Thymus (tissue), 14 donors: ENCODE measurements at places on chromosomes 3 and 15. TPM values are rescaled to one million over a fixed set of nuclear protein-coding genes. Genes with fewer than 3 reads are reported as not detected.

- no peak for DNase-seq
Observed at GRCh38 chr3:42814246-42814645, 5.0 kb downstream of the ACKR2 start.

GRCh38 chr3:132716372-132716771 is 5.8 kb downstream of the NPHP3 start:
- no peak for DNase-seq

SNTN gene
- not detected for total RNA-seq

TMC3 gene
- under 0.01 TPM for total RNA-seq

GRCh38 chr3:79651536-79652065 is 116.2 kb downstream of the ROBO1 start:
- DNase-seq = no peak

GRCh38 chr15:58865425-58865880 is 68.0 kb downstream of the SLTM start:
- DNase-seq = no peak

- DNase-seq = no peak
Observed at GRCh38 chr3:13954266-13954665, 74.4 kb upstream of the WNT7A start.

- DNase-seq = no peak
Observed at GRCh38 chr15:44246521-44247268, 41.8 kb upstream of the GOLM2 start.

DNA sequence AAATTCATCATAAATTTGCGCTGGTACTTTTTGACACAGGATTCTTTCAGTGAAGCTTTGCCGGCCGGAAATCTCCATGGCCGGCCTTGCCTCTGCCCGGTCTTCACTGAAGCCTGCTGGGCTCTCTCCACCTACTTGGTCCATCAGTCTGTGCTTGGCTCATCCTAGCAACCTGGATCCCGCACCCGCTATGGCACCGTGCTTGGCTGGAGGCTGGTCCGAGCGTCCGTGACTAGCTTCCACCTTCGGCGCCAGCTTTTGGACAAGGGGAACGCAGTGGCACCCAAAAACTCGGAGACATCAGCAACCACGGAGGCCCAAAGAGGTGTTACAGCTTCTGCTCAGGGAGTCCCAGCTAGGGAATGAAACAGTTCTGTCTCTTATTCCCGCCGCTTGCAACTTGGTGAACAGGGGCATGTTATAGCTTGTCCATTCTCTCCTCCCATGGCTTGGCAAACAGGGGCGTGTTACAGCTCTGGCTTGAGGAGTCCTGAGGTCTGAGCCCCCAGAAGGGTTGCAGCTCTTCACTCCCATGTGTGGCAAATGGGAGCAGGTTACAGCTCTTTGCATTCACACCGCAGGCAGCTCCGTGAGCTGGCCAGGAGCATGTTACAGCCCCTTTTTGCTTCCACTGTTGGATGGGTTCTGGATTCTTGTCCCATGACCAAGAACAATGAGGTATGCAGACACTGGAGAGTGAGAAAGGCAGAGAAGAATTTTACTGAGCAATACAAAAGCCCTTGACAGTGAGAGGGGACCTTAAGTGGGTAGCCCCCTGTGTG is 204.2 kb downstream of the DIPK2A start:
- DNase-seq = no peak

DNA sequence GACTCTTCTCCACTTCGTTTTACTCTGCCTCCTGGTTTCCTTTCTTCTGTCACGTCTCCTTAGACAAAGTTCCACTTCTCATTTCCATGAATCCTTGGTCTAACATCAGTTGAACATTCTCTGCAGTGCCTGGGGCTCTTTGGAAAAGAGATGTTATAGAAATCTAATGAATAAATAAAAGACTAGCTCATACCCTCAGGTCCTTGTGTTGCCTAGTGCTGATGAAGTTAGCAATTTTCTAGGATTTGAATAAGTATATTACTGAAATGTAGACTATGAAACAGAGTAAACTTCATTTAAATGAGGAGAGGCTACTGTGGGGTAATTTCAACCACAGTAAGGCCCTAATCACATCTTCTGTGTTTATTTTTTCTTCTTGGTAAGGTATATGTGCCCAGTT is 146.9 kb upstream of the CADPS start:
- DNase-seq = no peak

- DNase-seq = no peak
Observed at GRCh38 chr3:158452334-158452733, 118.7 kb upstream of the MLF1 start.

GRCh38 chr3:29544701-29545363 is 264.0 kb downstream of the RBMS3 start:
- DNase-seq = no peak

DNA sequence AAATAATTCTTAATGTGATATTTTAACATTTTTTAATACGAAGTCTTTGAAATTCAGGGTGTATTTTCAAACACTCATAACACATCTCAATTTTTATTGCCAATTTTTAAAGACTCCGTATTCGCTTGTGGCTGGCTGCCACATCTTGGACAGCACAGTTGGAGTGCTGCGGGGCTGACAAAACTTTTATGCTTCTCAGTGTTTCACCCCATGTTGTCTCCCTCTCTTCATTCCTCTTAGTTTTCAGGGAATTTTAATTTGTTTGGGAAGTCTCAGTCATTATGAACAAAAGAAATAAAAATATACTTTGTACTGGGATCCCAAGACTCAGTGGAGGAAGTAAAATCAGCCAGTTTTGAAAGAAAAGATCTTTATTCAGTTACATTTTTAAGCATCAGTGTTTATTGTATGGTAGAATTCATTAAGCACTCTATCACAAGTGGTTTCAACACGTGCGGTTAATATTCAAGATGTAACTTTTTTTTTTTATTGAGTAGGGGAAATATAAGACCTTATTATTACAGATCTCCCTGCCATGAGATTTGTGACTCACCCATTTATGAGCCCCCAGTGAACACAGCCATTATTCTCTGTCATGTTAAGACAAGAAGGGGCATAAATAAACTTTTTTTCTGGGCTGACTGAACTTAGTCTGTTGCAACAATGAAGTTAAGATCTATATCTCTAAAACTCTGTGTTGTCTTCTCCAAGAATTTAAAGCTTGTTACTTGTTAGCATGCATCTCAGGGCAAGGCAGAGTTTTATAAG is 26.8 kb downstream of the KAT2B start:
- DNase-seq = no peak

ALDH1A2 gene
- 17.8 TPM for total RNA-seq

GALNT15 gene
- 2.6 TPM for total RNA-seq

TMEM45A gene
- total RNA-seq = 2.6 TPM

DNA sequence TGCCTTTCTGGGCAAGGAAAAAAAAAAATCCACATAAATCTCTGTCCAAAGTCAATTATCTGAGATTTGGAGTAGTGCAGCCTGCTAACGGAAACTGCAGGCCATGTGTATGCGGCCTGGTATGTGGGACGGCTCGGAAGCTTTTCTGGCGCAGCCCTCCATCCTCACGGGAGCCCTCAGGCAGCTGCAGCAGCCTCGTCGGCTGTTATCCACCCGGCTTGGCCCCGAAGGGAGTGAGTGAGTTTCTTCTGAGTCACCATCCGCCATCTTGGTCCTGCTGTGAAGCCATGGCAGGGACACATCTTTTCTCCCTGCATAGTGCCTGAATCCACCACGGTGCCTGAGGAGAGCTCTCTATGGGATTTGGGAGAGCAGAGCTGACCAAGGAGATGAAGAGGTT is 62.8 kb downstream of the POLR2M start:
- no peak for DNase-seq

DNA sequence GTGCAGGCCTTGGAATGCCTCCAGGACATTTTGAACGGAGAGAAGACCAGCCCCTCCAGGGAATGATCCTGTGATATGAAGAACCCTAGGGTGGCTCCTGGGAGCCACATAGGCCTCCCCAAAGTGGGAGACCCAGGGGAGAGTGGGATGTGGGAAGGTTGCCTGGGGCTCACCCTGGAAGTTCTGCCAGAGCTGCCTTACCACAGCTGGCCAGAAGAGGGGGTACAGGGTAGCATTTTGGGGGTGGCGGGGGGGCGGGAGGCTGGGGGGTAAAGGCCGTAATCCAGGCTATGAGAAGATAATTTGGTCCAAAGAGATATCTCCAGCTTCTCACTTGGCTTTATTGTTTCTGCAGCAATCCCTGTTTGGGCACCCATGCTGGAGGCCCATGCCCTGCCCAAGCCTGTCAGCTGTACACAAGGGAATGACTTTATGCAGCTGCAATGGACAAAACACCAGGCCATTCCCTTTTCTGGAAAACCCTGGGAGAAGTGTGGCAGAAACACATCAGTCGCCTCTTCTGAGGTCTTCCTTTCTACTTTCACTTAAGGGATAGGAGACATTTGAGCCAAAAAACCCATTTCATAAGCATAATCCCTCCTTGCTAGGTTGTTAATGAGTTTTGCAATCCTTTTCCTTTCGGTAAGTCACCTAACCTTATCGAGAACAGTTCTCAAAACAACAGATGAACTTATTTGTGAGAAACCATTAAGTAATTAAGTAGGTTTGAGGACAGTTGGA is 11.0 kb upstream of the MUSTN1 start:
- no peak for DNase-seq

DNA sequence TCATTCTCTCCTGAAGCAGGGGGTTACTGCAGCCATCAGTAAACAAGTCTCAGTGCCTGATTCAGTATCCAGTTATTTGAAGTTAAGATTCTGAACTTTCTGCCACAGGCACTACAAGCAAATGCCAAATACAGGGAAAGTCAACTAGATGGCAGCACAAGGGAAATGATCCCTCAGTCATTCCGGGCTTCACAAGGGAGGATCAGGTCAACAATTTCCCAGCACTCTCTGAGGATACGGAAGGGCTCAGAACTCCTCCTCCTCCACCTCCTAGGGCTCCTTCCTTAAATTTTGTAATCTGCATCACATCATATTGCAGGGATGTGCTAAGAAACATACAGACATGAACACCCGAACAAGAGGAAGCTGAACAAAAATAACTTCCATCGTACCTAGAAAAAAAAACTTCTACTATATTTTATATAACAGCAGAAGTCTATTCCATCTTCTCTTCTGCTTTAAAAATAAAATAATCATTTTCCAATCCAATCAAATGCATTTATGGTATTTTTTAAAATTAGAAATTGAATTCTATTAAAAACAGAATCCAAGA is 187.1 kb downstream of the FMN1 start:
- no peak for DNase-seq

DNA sequence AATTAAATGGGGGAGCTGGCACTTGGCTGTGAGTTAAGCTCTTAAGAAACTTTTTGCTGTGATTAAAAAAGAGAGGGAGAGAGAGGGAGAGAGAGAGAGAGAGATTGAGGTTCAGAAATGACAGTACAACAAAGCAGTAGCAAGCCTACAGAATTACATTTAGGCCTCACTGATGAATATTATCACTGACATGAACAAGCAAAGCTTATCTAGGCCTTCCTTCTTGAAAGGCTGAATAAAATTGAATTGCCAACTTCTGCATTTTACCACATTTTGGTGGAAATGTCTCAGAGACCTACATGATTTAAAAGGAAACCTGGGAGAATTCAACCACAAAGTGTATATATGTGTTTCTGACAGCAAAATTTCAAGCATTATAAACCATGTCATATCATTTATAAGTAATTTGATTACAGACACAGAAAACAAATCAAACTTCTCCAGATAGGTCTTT is 530.8 kb downstream of the SOX2 start:
- DNase-seq = no peak

GRCh38 chr15:42184736-42185135 is 23.4 kb downstream of the VPS39 start:
- no peak for DNase-seq

- DNase-seq = no peak
Observed at GRCh38 chr15:67218428-67218827, 36.0 kb downstream of the AAGAB start.

DNA sequence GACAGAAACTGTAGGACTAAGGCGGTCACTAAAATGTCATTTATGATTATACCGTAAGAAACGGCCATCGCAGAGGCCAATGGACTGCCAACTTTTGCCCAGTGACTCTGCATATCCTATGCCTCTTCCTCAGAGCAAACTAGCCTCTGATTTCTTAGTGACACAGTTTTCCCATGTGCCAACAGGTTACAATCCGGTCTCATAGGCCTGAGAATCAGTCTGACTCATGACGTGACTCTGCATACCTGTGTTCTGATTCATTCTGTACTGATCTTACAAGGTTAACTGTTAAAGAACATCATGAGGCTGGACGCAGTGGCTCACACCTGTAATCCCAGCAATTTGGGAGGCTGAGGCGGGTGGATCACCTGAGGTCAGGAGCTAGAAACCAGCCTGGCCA is 17.8 kb downstream of the RUBCN start:
- no peak for DNase-seq

LRRK1 gene
- total RNA-seq = 3.4 TPM
